ENCODE measurements at places on chromosomes 7 and 10. TPM values are rescaled to one million over a fixed set of nuclear protein-coding genes. Genes with fewer than 3 reads are reported as not detected.

The C10orf53 gene
- polyA plus RNA-seq: not detected

The GIMAP1 gene
- polyA plus RNA-seq: 4.6 TPM

The PROSER2 gene
- polyA plus RNA-seq: 2.3 TPM

The ADCY1 gene
- 2.9 TPM for polyA plus RNA-seq

The UBTD1 gene
- polyA plus RNA-seq: 13.6 TPM

The SLIT1 gene
- polyA plus RNA-seq: 5.8 TPM

The LIPF gene
- not detected for polyA plus RNA-seq

The NANOS1 gene
- 4.4 TPM for polyA plus RNA-seq

The SNCG gene
- 5.4 TPM for polyA plus RNA-seq

The TMEM273 gene
- 5.8 TPM for polyA plus RNA-seq

Measured in right lung (tissue), 10 donors.